ENCODE measurements at places on chromosomes 1 and 21. TPM values are rescaled to one million over a fixed set of nuclear protein-coding genes. Genes with fewer than 3 reads are reported as not detected.

S100A7A gene
- not detected for total RNA-seq

FOXO6 gene
- 1.7 TPM for total RNA-seq

OR2T1 gene
- total RNA-seq = not detected

CFHR5 gene
- not detected for total RNA-seq

TBX15 gene
- not detected for total RNA-seq

INKA2 gene
- total RNA-seq = 1.9 TPM

SPRR1B gene
- total RNA-seq = not detected

AADACL4 gene
- total RNA-seq = not detected

PCP4 gene
- total RNA-seq = 0.44 TPM

CC2D1B gene
- 27.9 TPM for total RNA-seq

PDE4B gene
- 20.5 TPM for total RNA-seq

FHAD1 gene
- 3.6 TPM for total RNA-seq

TMEM79 gene
- 1.5 TPM for total RNA-seq

CELA2A gene
- total RNA-seq = not detected

WDR64 gene
- not detected for total RNA-seq

SLC30A2 gene
- total RNA-seq = not detected

AMY1B gene
- total RNA-seq = not detected

DMBX1 gene
- 5.6 TPM for total RNA-seq

SLC44A5 gene
- total RNA-seq = 10.9 TPM

JAM2 gene
- 0.48 TPM for total RNA-seq

C8A gene
- total RNA-seq = not detected

TRIM45 gene
- total RNA-seq = 14.7 TPM

UBXN10 gene
- total RNA-seq = 2.6 TPM

PGLYRP3 gene
- total RNA-seq = not detected

TFAP2E gene
- 0.66 TPM for total RNA-seq

TMPRSS2 gene
- 4.3 TPM for total RNA-seq

AKR7A3 gene
- total RNA-seq = 0.92 TPM

OR10Z1 gene
- not detected for total RNA-seq

KCNE1 gene
- 0.24 TPM for total RNA-seq

COL24A1 gene
- 0.94 TPM for total RNA-seq

ADGRL4 gene
- 0.44 TPM for total RNA-seq
